ENCODE measurements at places on chromosomes 6 and 20.
A peak's percentile ranks its signal among the peaks of the same experiment; 100 is the strongest.

DNA sequence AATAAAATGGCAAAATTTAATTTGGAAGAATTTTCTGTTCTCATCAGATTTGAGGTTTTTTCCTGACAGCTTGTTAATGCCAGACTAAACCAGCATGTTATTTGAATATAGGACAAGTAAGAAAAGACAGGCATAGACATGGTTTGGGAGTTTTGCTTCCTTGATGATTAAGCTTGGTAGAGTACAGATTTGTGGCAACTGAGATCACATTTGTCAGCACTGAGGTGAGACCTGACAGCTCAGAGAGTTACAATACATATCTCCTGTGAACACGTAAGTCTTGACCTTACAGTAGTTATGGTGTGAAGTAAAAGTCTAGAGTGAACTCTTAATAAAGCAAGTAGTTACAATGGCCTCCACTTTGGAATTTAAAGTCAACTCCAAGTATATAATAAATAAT lies 34.5 kb downstream of the CENPW start:
- DNase-seq: no peak

- DNase-seq: no peak
These were observed 36.5 kb downstream of the PHACTR1 start for GRCh38 chr6:12753036-12753435.

- DNase-seq: no peak
These were observed 34.2 kb downstream of the LRFN2 start for GRCh38 chr6:40552941-40553340.

DNA sequence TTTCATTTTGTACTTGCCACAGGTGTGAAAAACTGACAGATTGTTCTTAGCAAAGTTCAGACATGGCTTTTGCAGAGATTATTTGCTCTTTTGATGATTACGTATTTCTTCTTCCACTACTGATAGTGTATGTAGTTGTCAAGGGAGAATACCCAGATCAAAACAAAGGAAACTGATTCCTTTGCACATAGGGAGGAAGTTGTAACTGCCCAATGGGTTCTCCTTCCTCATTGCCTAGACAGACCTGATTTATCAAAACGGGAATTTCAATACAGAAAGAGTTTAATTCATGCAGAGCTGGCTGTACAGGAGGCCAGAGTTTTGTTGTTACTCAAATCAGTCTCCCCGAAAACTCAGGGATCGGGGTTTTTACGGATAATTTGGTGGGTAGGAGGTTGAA lies 214.7 kb downstream of the BCAS1 start:
- no peak for DNase-seq

GRCh38 chr6:53205778-53206177 lies 57.1 kb upstream of the GCM1 start:
- DNase-seq: no peak

- no peak for DNase-seq
These were observed 102.9 kb downstream of the EDN1 start for GRCh38 chr6:12393100-12393499.

DNA sequence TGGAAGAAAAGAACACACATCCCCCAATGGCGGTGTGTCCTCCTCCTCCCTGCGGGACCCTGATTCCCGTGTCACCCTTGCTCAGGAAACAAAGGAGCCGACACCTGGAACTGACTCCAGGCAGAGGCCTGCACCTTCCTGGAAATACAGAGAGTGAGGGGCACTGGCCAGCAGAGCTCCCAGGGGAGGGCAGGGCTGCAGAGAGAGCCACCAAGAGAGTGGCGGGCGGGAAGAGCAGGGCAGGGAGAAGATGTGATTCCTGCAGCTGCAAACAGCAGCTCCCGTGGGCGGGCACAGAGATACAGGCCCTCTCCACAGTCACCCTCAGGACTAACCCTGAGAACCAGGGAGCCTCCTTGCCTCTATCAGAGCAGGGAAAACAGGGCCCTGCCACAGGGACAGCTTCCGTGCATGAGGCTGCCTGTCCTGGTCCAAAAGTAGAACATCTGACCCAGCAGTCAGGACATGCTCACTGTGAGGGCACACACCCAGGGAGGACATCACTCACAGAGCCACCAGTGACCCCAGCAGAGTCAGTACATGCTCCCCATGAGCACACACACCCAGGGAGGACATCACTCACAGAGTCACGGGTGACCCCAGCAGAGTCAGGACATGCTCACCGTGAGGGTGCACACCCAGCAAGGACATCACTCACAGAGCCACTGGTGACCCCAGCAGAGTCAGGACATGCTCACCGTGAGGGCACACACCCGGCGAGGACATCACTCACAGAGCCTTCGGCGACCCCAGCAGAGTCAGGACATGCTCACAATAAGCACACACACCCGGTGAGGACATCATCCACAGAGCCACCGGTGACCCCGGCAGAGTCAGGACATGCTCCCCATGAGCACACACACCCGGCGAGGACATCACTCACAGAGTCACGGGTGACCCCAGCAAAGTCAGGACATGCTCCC lies 193.1 kb downstream of the DLL1 start:
- DNase-seq: no peak

GRCh38 chr6:155181498-155181897 lies 82.3 kb upstream of the CLDN20 start:
- DNase-seq: no peak

DNA sequence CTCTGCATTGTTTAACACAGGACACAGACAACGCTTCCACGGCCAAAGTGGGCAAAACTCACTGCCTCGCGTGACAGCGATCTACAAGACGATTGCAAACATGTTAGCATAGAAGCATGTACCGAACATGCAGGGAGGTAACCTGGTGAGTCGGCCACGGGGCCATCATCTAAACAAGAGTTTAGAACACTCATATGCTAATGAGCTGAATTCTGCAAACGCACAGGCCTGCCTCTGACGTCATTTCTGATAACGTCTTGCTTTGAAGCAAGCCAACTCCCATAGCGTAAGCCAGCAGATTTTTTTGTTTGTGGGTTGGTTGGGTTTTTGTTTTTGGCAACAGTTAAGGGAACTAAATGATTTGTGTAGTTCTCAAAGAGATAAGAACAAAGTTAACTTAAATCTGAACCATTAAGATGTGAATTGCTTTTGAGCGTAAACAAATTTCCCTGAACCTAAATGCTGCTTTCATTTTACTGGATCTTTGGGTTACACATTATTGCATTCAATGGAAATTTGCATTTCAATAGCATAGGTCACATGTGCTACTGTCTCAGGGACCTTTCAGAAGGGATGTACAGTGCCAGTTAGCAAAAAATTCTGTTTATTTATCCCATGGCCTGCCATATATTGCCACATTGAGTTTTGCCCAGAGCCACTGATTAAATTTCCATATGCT lies 184.5 kb upstream of the PDE10A start:
- no peak for DNase-seq

DNA sequence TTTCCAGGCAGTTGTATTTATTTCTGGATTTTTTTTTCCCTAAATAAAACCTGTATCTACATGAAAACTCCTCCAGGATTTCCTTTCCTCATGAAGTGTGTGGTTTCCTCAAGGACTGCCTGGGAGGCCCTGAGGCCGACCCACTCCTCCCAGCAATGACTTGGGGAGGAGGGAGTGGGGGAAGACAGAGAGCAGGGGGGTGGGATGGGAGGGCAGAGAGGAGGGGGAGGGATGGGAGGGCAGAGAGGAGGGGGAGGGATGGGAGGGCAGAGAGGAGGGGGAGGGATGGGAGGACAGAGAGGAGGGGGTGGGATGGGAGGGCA lies 161.8 kb upstream of the AGPAT4 start:
- no peak for DNase-seq

DNA sequence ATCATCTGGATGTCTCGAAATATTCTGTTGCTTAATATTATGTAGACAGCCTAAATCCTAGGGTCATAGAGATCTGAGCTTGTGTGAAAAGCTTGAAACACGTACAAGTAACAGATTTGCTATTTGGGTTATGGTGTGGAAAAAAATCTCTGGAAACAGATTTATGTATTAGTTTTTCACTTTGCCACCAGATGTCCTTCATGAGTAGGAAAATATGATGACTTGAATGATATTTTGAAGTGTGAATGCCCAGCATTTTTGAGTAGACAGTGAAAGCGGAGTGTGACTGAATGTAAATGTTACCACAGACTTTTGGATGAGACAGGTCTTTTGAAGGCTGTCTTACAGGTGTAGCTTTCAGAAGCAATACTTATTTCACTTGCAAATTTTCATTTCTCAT lies 4.2 kb upstream of the BMP6 start:
- DNase-seq: peak; percentile 20

DNA sequence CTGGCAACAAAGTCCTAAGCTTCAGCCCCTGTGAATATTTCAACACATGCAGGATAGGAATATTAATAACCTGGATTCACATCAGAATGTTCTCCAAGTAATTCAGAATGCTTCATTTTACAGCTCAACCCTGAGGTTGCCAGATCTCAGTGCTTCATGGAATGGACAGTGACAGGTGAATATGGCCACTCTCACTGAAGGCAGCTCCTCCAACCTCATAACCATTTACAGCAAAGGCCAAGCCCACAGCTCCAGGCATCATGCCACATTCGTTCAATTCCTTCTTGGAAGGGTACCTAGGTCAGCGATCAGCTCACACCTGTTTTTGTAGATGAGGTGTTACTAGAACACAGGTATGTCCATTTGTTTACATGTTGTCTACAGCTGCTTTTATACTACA lies 17.1 kb downstream of the CLIC5 start:
- DNase-seq: no peak

DNA sequence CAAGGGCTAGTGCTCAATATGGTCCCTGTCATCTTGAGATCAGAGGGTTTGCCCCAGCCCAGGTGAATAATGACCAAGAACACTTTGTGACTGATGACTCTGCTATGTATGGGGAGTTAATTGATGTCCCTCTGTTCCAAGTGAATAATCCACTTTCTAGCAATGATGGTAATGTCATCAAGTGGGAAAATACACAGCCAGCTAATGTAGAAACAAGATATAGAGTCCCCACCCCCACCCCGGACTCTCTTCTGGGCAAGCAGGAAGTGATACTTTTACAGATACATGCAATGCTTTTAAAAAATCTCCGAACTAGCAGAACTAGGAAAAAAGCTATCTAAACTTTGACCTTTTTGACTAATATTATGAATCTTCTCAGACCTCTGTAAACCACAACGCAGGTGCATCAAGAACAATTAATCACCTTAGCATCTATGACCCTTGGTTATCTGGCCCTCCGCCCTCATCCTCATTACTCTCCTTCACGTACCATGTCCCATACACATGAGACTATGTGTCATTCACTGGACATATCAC lies 30.5 kb downstream of the CNR1 start:
- no peak for DNase-seq

GRCh38 chr6:66902457-66902856 lies 1195.4 kb upstream of the EYS start:
- no peak for DNase-seq

DNA sequence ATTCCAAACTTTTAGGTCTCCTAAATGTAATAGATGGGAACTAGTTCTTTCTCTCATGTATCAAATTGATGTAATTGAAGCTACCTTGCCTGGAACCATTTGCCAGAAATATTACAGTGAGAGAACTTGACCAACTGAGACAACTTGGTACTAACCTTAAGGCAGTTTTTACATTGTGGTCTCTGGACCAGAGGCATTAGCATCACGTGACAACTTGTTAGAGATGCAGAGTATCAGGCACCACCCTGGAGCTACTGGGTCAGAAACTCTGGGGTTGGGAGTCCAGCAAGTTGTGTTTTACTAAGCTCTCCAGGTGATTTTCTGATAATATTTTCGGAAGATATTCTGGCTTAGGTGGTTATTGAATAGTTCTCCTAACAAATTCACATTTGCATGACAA lies 982.1 kb upstream of the SLC35B3 start:
- no peak for DNase-seq

GRCh38 chr6:101069191-101069795 lies 188.2 kb upstream of the ASCC3 start:
- no peak for DNase-seq

DNA sequence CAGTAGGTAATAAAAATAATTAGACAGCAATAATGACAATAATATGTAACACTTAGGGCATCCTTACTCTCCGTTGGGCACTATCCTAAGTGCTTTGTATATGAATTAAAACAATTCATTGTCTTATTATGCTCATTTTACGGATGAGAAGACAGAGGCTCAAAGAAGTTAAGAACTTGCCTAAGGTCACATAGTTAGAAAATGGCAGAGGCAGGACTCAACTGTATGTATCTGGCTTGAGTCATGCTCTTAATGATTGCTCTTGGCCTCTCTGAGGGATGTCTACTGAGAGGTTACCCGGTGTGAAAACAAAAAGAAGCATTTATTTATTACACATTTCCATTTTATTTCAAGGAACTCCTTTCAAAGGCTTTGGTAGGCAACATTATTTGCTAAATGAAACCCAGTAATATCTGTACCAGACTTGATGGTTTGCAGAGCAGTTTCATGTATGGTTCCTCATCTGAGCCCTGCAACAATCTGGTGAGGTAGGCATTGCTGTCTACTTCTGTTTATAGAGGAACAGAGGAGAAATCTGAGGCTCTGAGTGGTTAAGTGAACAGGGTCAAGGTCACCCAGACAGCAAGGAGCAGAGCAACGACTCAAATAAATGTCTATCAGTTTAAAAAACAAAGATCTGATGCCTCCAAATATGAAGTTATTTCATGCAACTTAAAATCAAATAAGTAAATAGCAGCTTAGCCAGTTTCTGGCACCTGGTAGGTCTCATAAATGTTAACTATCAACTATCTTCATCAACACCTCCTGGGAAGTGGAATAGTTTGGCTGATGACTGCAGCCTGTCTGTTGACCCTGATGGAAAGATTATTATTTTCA lies 4.2 kb upstream of the PARD6B start:
- DNase-seq: no peak

- no peak for DNase-seq
These were observed 586.3 kb downstream of the HTR1B start for GRCh38 chr6:76876922-76877553.

DNA sequence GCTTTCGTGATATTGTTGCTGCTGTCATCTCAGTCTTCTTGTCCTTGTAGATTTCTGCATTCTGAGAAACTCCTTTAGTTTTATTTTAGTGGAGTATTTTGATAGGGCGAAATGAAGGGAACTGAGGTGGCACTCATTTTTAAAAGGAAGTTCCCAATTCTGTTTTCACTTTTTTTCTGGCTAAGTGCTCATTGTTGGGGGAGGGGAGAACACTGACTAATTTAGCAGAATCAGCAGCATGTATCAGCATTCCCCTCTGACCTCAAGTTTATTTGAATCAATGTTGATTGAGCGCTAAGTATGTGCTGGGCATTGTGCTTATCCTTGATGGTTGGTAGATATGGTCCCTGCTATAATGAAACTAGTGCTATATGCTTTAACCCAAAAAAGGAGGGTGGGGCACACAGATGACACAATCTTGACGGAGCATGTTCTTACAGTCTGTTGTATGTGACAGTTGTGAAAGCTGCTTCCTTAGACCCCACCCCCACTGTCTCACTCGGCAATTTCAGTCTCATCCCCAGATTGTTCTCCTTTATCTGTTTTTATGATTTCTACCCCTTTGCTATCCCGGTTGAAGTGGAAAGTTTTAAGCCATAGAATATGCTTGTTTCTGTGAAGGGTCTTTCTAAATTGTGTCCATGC lies 262.4 kb downstream of the SOX4 start:
- no peak for DNase-seq

Data from pons (tissue), 1 donor.